ENCODE measurements at places on chromosomes 6 and 20.

DNA sequence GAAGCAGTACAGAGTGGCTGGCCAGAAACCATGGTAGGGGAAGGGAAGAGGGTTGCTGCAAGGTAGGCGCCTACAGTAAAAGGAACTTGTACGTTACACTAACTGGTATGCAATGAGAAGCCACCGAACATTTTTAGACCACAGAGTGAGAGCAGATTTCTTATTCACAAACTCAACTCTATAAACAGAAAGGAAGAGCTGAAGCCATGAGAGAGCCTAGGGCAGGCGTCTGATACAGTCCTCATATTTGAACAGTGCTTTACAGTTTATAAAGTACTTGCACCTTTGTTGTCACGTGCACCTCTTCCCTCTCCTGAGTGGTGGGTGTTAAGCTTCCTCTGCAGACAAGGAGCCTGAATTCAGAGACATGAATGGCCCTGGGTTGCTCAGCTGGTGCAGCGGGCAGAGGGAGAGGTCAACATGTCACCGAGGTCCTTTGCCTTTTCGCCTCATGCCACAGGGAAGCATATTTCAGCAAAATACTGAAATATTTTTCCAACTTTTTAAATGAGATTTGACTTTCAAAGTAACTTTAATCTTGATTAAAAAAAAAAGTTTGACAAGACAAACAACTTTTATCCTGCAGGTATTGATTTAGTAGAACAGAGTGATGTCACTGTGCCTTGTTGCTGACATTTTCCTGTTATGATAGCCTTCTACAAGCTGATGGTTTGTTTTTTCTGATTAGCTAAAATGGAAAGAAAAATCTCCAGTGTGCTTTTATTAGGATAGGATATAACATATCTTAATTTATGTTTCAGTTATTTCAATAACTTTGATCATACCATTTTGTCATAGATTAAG is 23.8 kb downstream of the UST start:
- no peak for DNase-seq

DNA sequence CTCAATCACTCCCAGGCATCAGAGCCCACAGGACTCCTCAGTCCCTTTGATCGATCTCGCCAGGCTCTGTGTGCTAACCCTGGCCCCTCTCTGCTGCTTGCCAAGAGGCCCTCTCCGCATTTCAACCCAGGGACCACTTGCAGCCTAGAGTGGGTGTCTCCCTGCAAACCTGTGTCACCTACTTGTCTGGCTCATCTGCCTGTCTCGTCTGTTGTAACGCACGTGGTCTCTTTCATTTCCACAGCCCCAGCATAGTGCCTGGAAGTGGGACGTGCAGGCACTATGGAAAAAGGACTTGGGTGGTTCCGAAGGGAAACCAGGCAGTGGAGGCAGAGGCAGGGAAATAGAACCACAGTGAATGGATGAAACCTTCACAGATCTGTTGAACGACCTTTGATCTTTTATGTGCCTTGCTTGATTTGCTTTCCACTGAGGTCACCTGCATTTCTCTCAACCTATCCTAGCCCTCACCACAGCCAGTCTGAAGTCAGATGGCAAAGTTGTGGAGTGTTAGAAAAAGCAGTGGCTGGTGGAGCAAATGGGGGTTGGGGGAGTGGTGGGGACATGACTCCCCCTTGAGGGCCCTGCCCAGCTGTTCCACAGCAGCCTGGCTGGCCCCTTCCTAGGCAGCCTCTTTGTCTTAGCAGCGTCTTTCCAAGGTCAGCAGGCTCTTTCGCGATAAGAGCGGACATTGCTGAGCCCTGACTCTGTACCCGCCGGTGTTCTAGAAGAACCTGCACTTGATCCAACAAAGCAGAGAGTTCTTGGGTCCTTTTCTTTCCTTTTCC is 55.8 kb upstream of the TAGAP start:
- DNase-seq = no peak

DNA sequence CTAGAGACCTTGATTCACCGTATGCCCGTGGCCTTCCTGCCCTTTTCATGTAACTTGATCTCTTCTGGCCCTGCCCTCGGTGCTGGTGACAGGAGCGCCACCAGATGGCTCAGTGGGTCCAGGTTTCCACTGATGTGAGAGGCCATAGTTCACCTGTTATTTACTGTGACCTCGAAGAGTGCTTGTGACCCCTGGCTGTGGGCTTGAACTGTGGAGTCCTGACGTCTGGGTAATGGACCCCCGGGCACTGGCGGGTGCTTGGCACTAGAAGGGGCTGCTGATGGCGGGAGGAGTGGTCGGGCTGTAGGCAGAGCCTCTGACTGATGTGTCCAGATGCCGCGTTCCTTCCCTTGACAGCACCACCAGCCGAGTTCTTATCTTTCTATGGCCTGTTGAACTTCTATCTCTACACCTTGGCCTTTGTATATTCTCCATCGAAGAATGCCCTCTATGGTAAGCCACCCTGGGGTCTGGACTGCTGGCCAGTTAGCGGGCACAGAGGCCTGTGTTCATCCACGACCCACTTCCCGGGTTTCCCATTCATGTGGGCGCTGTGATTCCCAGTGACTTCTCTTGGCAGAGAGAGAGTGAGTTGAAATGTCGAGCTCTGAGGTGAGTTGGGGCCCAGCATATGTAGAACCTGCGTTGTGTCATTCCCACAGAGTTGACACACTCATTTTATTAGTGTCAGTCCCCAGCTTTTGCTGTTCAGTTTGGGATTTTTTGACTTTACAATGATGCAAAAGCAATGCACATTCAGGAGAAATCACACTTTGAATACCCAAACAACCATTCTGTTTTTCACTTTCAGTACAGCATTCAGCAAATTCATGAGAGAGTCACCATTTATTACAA is 14.9 kb downstream of the DYNLT1 start:
- DNase-seq = no peak

GRCh38 chr6:139800837-139801236 is 426.4 kb upstream of the CITED2 start:
- no peak for DNase-seq

DNA sequence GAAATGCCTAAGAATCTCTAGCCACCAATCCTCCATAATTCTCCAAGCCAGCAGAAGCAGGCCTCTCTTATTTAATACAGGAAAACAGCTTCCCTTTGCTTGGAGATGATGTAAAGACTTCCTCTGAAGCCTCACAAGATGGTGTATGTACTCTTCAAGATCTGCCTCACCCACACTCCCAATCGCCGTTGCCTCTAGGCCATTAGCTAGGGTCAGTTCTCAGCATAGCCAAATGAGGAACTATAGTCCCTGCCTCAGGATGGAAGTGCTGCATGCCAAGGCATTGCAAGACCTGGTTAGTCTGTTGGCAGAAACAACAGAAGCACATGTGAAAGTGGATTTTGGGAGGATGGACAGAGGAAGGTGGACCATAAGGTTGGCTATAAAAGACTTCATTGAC is 139.1 kb downstream of the SCML4 start:
- no peak for DNase-seq

DNA sequence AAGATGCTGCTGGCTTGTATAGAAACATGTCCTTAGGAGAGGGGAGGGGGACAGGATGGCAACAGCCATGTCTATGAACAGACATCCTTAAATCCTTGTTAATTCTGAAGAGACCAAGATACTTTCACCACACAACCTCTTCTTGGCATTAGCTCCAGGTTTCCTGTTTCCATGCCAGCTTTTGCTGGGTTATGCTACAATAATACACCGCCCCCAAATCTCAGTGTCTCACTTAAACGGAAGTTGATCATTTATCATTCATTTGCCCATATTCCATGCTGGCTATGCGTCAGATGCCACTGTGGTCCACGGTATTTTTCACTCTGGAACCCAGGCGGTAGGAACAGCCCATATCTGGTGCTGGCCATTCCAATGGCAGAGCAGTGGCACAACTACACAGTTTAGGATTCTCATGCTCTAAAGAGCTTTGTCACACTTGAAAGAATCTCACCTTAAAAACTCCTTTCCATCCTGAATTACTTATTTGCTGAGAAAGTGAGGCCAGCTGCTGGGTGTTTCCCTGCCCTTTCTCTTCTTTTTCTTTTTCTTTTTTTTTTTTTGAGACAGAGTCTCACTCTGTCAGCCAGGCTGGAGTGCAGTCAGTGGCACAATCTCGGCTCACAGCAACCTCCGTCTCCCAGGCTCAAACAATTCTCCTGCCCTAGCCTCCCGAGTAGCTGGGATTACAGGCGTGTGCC is 3.7 kb upstream of the RNASET2 start:
- no peak for DNase-seq

GRCh38 chr20:20233041-20233514 is 134.8 kb upstream of the INSM1 start:
- no peak for DNase-seq
